Non-pigmented ciliary epithelial cell (primary cell): ENCODE measurements at places on chromosomes 6 and 20.

DNA sequence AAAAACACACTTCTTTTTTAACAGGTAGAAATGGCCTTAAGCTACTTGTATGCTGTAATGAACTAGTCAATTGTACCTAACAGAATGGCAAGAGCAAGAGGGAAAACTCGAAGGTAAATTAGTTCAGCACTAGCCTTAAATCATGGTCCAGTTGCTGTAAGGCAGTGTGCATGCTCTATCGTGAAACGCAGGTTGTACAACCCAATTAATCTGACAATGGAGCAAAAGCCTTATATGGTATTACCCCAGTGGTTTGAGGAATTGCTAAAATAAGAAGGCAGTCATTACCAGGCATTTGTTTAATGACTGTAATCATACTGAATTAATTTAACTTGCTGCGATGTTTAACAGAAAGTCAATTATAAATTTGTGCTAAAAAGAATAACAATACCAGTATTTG is 69.3 kb upstream of the SOX4 start:
- DNase-seq: no peak

- no peak for DNase-seq
Measured at GRCh38 chr6:26103141-26103769, 16.0 kb downstream of the HFE start.

- no peak for DNase-seq
Measured at GRCh38 chr20:3181270-3181669, 7.9 kb upstream of the LZTS3 start.

- DNase-seq: no peak
Measured at GRCh38 chr20:19013907-19014306, 198.5 kb upstream of the SLC24A3 start.

GRCh38 chr20:60219984-60220562 is 261.9 kb downstream of the CDH26 start:
- no peak for DNase-seq

DNA sequence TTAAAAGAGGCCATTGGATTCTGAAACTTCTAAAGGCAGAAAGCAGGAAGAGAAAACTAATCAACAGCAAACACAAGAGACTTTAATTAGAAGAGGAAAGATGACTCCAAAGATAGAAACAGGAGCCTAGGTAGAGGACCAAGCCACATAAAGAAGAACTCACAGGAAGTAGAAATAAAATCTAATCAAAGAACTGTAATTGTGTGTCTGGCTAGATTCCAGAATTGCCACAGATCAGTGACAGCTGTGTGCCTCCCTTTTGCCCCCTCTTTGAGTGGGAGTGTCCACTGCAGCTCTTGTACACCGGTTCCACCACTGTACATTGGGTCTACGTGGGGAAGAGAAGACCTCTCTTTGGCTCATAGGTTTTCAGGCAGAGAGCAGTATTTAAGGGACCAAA is 22.3 kb upstream of the THEMIS start:
- no peak for DNase-seq

DNA sequence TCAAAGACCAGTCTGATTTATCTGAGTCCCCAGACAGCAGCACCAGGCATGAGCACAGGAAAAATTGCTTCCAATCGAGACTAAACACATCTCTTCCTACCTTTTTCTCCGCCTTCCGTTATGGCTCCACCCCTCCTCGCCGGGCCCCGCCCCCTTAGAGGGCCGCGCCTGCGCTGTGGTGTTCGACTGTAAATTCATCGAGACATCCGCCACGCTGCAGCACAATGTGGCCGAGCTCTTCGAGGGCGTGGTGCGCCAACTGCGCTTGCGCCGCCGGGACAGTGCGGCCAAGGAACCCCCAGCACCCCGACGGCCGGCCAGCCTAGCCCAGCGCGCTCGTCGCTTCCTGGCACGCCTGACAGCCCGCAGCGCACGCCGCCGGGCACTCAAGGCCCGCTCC is 8.9 kb downstream of the REM1 start:
- no peak for DNase-seq
